Vagina (tissue), 2 donors: ENCODE measurements at places on chromosomes 2 and 18. TPM values are rescaled to one million over a fixed set of nuclear protein-coding genes. Genes with fewer than 3 reads are reported as not detected.
A peak's percentile ranks its signal among the peaks of the same experiment; 100 is the strongest.

DNA sequence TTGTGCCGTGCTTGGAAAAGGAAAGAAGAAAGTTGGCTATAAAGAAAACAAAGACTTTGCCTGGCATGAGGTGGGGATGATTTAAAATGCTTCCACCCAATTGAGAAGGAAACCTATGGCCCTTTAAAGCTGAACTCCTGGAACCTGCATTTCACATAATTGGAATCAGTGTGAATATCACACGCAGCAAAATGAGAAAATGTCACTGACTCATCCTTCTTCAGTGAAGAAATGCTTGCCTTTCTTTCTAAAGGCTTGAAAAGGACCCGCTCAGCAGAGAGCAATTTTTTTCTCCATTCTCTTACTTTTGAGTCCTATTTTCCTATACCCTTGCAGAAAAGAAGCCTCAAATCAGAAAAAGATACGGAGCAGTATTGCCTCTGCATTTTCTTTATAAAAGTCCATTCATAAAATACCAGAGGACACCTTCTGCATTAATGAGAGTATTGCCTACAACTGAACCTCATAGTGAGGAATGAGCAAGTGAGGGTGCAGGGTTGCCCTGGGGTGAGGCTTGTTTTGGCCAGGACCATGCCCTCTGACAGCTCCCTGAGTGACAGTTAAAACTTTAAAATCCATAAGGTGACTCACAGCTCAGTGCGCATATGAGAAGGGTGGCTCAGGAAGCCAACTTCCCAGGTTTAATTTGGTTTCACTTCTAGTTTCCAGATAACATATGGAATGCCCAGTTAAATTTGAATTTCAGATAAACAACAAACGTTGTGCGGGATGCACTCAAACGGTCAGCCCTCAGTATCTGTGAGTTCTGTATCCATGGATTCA is 191.9 kb upstream of the GYPC start:
- DNase-seq = no peak

DNA sequence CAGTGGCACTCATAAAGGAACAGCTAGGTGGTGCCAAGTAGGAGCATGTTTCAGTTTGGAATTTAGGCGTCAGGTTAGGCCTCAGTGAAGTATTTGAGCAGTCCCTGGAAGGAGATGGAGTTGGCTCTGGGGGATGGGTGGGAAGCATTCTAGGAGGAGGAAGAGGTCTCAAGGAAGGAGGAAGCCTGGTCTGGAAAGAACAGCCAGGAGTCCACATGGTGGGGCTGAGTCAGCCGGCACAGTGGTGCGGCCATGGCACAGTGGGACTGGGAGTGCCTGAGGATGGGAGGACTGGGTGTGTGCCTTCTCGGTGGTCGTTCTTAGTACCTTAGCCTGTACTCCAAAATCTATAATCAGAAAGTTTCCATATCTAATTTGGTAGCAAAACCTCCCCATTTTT is 373.3 kb downstream of the PTPRM start:
- no peak for DNase-seq

- no peak for DNase-seq
These were observed 67.5 kb downstream of the PDE1A start for GRCh38 chr2:182359027-182359989.

DNA sequence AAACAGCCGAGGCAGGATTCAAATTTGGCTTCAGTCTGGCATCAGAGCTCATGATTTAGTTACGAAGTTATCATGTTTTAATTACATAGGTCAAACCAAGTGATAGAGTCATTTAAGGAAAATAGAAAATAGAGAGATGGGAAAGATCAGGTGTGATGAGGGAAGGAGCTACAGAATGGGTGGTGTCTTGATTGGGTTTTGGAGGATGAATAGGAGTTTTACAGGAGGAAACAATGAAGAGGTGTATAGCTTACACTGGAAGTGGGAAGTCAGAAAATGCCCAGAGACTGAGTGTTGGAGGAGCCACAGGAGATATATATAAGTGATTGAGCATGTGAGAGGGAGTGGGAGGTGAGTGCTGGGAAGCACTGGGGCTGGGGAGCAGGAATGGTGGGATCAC is 264.2 kb upstream of the TNP1 start:
- no peak for DNase-seq

Gene SERPINB4
- total RNA-seq = 77.3 TPM

DNA sequence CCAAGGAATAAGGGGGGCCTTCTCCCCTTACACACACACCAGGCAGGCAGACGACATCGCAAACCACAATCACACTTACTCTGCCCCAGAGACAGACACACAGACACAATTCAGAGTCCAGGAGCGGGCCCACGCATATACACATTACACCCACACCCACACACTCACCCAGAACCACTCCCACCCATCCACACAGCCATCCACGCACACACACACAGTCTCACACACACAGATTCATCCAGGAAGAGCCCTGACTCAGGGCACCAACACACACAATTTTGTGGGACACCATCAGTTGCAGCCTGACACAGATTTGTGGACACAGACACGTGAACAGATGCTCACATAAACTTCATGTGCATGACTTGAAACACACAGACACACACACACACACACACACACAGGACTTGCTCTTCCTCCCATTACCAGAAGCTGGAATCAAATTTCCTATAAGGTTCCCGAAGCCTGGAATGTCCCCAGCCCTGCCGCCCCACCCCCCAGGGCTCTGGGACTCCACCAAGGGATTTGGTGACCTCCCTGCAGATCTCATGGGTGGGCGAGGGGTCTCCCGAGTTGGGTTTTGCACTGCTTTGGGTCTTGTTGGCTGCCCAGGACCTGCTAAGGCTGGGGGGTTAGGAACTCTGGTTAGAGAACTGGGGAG is 23.5 kb downstream of the TNS1 start:
- no peak for DNase-seq

GRCh38 chr2:19888831-19889230 is 13.0 kb downstream of the TTC32 start:
- DNase-seq = no peak

GRCh38 chr2:173652311-173652710 is 297.6 kb downstream of the CDCA7 start:
- DNase-seq = no peak

Gene CAVIN2
- 50.6 TPM for total RNA-seq

Gene MTA3
- 46.7 TPM for total RNA-seq

DNA sequence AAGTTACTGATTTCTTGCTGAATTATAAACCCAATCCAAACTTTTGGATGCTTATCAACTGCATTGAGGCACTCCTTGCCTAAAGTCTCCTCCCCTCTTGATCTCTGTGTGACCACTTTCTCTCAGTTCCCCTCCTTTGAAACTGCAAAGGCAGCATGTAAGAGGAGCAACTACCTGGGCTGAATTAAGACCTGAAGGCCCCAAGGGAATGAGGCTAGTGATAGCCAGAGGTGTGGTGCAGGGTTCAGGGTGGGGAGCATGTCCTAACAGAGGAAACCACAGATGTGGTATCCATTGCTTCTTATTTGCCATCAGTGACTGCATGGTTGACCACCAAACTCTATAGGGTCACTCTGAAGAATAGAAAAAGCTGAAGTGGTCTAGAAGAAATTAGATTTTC is 557.9 kb downstream of the TNS1 start:
- DNase-seq = no peak

Gene FBXO36
- 1.7 TPM for total RNA-seq

Gene FAM124B
- total RNA-seq = 1.7 TPM

Gene SERPINB10
- total RNA-seq = 0.98 TPM

Gene MARCHF4
- total RNA-seq = not detected

Gene EVX2
- 0.98 TPM for total RNA-seq

DNA sequence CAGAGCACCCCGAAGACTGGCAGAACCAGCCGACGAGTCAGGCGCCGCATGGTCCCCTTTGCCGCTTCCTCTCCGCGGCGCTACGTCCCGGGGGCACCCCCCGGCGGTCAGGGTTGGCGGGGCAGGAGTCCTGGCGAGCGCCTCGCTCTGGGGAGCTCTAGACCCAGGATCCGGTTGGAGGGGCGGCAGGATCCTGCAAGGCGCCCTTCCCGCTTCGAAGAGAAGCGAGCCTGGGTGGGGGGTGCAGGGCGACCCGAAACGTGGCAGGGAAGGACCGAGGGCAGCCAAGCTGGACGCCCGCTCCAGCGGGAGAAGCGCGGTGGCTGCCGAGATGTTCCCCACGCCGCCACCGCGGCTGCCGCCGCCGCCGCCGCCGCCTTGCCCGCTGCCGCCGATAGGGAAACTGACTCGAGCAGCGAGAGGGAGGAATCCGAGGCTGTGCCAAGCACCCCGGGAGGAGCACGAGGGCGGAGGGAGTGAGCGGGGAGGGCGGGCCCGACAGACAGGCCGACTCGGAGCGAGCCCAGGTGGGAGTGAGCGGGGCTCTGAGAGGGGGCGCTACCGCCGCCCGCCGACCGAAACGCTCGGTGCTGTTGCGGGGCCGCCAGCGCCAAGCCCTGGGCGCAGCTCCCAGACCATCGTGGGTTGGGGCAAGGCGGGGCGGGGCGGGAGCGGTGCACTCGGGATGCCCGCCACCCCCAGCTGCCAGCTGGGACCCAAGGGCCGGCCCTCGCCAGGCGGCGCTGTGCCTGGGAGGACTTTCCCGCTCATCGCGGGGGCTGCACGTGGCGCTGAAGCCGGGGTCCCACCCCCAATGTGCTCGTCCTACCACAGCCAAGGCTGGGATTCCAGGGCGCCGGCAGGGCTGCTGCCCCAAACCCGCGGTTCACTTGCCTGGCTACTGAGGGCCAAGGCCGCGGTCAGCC is at the start of gene GALNT14:
TSS of gene GALNT14 (minus strand) at position 404 of the 926 bp plus-strand sequence. CDS start at position 50, 354 bp downstream.
- DNase-seq = no peak

Gene TMEM131
- 35.4 TPM for total RNA-seq

GRCh38 chr2:11375025-11375688 is 30.7 kb upstream of the ROCK2 start:
- no peak for DNase-seq

GRCh38 chr18:35061336-35061735 is 20.1 kb downstream of the MAPRE2 start:
- DNase-seq = no peak

Gene ELOA2
- total RNA-seq = not detected

- no peak for DNase-seq
These were observed 289.2 kb upstream of the CCDC68 start for GRCh38 chr18:55248495-55248894.

Gene SLC30A3
- 1.2 TPM for total RNA-seq

- DNase-seq = no peak
These were observed 69.8 kb downstream of the ARHGEF33 start for GRCh38 chr2:38959466-38959865.

Gene CTDP1
- 23.3 TPM for total RNA-seq

DNA sequence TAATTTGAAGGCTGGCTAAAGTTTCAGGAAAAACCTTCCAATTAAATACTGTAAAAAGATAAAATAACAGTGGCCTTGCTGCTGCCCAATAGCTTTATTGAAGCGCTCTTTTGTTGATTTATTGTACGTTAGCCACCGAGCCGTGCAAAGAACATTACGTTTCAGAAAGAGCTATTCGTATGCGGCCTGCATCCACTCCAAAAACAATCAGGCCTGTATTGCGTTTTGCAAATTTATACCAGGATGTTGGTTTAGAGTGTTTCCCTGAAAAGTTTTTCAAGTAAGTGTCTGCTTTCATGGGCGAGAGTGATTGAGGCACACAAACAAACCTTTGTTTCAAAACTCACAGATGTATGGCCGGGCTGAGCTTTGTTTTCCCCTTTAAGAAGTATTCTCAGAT is 257.2 kb upstream of the SALL3 start:
- no peak for DNase-seq

Gene UGT1A3
- total RNA-seq = not detected

- DNase-seq = no peak
These were observed 273.8 kb downstream of the AGPS start for GRCh38 chr2:177666408-177666807.

Gene PNKD
- total RNA-seq = 28.7 TPM

DNA sequence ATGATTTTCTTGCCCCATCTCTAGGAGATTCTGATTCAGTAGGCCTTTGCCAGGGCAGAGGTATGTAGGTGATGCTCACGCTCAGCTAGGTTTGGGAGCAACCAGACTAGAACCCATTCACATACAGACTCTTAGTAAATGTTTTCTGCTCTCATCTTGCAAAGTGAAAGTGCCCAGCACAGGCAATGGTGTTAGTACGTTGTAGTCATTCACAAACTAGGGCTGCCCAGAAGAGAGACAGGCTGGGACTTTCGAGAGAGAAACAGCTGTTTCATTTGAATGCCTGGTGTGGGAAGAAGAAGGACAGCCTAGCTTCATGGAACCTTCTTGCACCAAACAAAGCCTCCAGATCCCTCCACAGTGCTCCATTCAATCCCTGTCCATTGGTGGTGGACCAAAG is 19.4 kb downstream of the DDX18 start:
- no peak for DNase-seq

DNA sequence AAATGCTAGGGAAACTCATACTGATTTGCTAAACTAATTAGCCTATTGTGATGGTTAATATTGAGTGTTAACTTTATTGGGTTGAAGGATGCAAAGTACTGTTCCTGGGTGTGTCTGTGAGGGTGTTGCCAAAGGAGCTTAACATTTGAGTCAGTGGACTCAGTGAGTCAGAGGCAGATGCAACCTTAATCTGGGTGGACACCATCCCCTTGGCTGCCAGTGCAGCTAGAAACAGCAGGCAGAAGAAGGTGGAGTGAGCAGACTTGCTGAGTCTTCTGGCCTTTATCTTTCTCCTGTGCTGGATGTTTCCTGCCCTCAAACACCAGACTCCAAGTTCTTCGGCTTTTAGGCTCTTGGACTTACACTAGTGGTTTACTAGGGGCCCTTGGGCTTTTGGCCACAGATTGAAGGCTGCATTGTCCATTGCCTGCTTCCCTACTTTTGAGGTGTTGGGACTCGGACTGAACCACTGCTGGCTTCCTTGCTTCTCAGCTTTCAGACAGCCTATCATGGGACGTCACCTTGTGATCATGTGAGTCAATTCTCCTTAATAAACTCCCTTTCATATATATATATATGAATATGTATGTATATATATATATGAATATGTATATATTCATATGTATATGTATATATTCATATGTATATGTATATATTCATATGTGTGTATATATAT is 69.7 kb downstream of the RPRM start:
- DNase-seq = no peak

Gene MYOM1
- total RNA-seq = 1.2 TPM

DNA sequence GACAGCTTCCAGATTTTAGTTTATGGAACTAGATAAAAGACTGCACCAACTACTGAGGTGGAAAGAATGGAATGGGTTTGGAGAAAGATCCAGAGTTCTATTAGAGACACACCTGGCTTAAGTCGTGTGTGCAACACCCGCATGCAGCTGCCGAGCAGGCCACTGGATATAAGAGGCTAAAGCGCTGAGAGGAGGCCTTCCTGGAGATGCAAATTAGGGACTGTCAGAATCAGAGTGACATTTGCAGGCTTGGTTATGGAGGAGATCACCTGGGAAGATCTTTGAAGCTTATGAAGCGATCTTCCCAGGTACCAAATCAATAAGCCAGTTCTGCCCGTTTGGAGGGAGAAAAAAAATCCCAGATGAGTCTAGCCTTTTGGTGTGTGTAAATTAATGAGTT is 30.4 kb upstream of the KLHL29 start:
- peak; percentile 16 for DNase-seq

Gene CREB1
- total RNA-seq = 27.3 TPM

- no peak for DNase-seq
These were observed 70.6 kb downstream of the LYPD6 start for GRCh38 chr2:149400997-149401396.
